ENCODE measurements at places on chromosomes 11 and 22.

DNA sequence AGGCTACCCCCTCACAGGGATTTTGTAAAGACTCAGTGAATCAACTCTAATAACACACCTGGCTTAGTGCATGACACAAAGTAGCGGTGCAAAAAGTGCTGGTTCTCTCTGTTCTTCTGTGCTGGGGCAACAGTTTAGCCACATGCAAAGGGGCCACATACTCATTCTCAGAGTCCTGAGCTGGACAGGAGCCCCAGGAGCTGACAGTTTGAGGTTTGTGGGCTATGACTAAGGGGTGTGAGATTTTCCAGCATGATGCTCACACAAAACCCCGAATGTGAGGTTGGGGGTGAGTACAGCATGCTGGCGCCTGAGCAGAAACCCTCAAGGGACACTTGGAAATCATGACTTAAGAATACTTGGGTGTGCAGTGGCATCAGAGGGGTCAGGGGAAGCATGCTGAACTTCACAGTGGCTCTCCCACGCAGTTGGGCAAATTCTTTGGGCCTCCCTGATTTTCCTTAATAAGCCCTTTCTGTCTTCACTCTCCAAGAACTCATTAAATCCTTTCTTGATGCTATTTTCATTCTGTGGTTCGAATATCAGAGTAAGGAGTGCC is 31.0 kb downstream of the TMPRSS5 start:
- peak; percentile 85 for DNase-seq

DNA sequence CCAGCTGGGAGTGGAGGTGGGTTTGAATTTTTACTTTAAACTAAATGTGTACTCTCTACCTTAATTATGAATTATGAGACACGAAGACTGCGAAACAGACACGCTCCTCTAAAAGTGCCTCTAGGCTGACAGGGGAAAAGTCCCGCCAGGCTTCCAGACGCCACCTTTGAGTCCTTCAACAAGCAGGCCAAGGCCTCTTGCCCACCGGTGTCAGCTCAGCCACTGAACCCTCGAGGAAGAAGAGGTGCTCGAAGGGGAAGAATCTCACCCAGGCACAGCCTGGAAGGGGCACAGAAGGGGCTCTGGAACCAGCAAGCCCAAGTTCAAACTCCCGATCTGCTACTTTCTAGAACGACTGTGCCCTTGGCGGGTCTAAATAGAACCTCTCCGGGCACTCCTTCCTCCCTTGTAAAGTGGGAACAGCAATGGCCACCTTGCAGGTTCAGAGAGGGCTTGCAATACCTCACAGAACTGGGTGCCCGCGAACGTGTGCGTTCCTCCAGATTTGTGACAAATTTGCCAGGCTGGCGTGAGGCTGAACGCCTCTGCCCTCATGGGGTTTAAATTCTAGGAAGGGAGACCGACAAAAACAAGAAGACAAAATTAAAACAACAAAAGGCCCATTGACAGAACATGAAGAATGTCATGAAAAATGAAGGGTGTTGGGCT is 158.5 kb upstream of the GRK3 start:
- DNase-seq: no peak

DNA sequence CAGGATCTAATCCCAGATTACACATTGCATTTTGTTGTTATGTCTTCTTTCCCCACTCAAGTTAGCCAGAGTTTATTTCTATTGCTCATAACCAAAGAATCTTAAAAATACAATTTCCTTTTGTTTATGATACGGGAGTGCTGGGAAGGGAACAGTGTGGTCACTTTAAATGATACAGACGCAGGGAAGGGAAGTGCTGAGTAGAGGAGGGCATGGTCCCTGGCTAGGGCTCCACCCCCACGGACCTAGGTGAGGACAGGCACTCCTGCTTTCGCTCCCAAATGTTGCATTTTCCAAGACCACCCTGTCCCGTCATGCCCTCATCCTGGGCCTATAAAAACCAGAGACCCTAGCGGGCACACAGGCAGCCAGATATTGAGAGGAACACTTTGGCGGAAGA is 30.6 kb upstream of the NARS2 start:
- no peak for DNase-seq

GRCh38 chr11:63854696-63855095 is 15.8 kb downstream of the MARK2 start:
- no peak for DNase-seq

DNA sequence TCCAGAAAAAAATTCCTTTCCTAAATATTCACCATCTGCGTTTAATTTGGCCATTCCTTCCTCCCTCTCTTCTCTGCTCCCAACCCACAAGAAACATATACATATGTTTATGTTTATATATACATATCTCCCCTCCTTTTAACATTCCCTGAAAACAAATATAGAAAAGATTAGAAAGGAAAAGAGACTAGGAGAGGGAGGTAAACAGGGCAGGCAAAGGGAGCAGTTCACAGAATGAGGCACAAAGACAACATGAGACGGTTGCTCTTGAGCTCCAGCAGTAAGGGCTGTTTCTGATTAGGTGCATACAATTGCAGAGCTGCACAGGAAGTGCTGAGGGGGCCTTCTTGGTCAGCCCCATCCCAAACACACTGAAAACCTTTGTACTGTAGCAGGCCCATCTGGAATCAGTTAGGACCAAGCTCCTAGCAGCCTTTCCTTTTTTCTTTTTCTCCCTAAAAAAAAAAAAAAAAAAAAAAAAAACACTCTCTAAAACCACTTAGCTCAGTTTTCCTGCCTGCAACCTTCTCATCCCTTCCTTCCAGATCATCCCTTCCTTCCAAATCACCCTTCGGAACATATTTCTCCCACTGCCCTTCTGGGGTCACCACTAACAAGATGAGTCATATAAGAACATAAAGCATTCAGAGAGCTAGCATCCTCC is 57.0 kb downstream of the RBFOX2 start:
- peak; percentile 10 for DNase-seq

DNA sequence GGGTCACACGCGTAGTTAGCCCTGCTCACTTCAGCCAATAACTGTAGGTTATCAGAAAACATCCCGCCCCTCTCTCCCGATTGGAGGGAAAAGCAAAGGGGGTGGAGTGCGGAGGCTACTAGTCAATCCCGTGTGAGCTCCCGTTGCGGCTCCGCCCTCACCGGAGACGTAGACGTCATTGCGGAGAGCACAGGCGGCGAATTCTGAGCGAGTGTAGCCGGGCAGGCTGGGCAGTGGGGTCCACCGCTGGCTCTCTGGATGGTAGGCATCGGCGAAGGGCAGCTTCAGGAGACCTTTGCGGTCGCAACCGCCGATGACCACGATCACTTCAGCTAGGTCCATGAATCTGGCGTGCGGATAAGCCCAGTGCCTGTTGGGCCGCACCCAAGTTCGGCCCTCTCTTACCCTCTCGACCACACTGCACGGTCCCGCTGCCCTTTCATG is 4.7 kb downstream of the KLHL35 start:
- peak; percentile 63 for DNase-seq

DNA sequence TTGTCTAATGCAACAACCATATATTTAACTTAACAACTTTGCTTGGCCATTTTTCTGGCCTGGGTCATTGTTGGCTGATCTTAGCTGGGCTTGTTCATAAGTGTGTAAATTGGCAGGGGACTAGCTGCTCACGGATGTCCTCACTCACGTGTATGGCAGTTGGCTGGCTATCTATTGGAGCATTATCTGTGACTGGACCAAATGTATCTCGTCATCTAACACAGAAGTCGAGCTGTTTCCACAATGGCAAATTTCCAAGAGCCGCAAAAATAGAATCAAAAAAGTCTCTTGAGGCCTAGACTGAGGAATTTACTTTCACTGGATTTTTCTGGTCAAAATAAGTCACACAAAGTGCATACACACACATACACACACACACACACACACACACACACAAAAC is 893.3 kb downstream of the FAM181B start:
- DNase-seq: no peak

- no peak for DNase-seq
Measured at GRCh38 chr11:117470576-117470975, 142.9 kb downstream of the CEP164 start.

- no peak for DNase-seq
Measured at GRCh38 chr22:22709719-22710445, 65.5 kb downstream of the GGTLC2 start.

DNA sequence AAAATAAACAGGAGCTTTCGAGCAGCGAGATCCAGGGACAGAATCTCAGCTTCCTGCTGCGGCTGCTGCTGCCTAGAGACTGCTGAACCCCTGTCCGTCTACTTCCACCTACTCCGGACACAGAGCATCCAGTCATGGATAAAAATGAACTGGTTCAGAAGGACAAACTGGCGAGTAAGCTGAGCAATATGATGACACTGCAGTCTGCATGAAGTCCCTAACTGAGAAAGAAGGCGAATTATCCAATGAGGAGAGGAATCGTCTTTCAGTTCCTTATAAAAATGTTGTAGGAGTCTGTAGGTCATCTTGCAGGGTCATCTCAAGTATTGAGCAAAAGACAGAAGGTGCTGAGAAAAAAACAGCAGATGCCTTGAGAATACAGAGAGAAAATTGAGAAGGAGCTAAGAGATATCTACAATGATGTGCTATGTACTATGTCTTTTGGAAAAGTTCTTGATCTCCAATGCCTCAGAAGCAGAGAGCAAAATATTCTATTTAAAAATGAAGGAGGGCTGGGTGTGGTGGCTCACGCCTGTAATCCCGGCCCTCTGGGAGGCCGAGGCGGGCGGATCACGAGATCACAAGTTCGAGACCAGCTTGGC is 11.1 kb upstream of the MS4A2 start:
- DNase-seq: no peak

GRCh38 chr11:46247659-46248058 is 29.8 kb upstream of the CREB3L1 start:
- no peak for DNase-seq

DNA sequence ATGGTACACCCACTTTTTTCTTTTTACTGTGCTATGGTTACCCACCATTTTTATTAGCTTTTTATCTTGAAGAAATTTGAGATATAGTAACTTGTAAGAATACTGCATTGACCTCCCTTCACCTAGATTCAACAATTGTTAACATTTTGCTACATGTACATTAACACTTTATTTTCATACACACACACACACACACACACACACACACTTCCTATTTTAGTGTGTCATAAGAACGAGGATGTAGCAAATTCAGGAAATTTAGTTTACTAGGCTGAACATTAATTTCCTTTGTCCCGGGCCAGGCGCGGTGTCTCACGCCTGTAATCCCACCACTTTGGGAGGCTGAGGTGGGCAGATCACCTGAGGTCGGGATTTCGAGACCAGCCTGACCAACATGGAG is 1.1 kb upstream of the ATP6V1E1 start:
- DNase-seq: no peak

- DNase-seq: no peak
Measured at GRCh38 chr11:33377412-33378370, 120.5 kb downstream of the HIPK3 start.

GRCh38 chr11:64713016-64713707 is 9.8 kb downstream of the NRXN2 start:
- no peak for DNase-seq

DNA sequence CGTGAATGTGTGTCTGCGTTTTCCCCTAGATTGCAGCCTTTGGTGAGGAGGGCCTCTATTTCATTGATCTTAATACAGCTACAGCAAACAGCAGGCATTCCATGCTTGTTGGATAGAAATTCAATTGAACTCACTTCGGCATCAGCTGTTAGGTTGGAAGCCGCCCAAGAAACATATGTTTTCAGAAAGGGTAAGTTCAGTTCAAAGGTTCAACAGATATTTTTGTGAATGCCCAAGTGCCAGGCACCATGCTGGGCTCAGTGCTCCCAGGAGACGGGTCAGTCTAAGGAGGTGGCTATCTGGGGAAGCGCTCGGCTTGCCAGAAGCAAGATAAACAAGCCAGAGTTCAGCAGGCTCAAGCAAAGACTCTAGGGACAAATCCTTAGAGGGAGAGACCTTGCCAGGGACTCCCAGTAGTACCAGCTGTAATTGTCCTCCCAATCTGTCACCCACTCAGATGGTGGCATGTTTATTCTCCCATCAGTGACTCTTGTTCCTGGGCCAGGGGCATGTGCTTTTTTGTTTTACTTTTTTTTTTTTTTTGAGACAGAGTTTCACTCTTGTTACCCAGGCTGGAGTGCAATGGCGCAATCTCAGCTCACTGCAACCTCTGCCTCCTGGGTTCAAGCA is 64.5 kb upstream of the LARGE1 start:
- no peak for DNase-seq

- no peak for DNase-seq
Measured at GRCh38 chr22:37181681-37182080, 6.4 kb downstream of the C1QTNF6 start.

DNA sequence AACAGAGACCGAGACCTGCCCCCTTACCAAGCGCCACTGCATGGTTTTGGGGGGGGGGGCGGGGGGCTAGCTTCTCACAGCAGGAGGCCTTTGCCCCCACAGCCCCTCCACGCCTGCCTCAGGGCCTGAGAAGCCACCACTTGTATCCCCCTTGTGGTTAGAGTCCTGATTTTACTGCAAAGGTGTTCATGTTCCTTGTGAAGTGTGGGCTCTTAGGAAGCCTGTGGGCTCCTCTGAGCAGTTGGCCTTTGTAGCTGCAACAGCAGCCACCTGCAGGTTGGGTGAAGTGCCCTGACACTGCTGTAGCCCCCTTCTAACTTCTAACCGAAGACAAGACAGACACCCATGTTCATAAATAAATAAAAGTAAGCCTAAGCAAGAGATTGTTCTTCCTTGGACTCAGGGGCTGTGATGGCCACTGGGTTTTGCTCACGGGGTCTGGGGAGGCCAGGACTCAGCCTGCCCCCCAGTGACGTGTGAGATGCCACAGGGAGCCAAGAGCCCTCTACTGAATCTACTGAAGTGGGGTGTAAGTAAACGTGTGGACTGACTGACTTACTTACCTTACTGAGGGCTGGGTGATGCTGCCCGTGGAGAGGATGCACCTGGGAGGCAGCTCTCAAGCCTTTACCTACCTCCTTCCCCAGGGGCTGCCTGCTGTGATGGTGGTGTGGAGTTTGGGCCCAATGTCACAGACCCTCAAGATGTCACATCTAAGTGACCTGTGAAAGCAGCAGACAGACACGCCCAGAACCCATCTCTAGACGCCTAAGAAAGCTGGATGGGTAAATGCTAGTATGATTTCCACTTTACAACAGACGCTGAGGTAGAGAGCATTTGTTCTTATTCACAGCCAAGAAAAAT is 25.8 kb downstream of the USP35 start:
- no peak for DNase-seq

- DNase-seq: no peak
Measured at GRCh38 chr22:35329114-35329847, 29.6 kb downstream of the TOM1 start.

DNA sequence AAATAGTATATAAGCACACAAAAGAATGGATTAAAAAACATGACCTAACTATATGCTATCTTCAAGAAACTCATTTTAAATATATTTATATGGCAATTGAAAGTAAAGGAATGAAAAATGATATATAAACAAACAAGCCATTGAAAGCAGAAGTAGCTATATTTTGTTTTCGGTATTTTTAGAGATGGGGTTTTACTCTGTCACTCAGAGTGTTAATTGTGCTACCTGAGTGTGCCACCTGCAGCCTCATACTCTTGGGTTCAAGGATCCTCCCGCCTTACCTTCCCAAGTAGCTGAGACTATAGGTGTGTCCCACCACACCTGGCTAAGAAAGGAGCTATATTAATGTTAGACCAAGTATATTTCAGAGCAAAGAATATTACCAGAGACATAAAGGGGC is 624.1 kb downstream of the BUD13 start:
- no peak for DNase-seq

- no peak for DNase-seq
Measured at GRCh38 chr11:1766719-1767398, 3.1 kb upstream of the CTSD start.

- DNase-seq: no peak
Measured at GRCh38 chr11:63511048-63511748, 5.3 kb downstream of the LGALS12 start.
